ENCODE measurements at places on chromosomes 2 and 18.

GRCh38 chr2:6917761-6918421 lies 679 bp downstream of the RNF144A start:
- DNase-seq: no peak

DNA sequence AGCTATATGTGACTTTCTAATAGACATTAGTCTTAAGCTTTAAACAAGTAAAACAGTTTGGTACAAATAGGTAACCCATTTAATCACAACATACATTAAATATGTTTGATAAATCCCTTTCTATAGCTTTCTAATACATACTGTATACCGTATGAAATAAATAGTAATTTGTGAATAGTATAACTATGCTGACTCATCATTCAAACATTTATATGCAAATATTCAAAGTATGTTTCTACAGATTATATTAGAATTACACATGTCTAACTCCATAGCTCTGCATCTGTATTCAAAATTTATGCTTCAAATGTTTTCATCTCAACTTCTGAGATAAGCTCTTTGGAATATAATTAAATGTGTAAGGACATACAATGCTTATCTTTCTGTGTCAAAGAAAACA lies 142.7 kb upstream of the ZNF804A start:
- DNase-seq: no peak

DNA sequence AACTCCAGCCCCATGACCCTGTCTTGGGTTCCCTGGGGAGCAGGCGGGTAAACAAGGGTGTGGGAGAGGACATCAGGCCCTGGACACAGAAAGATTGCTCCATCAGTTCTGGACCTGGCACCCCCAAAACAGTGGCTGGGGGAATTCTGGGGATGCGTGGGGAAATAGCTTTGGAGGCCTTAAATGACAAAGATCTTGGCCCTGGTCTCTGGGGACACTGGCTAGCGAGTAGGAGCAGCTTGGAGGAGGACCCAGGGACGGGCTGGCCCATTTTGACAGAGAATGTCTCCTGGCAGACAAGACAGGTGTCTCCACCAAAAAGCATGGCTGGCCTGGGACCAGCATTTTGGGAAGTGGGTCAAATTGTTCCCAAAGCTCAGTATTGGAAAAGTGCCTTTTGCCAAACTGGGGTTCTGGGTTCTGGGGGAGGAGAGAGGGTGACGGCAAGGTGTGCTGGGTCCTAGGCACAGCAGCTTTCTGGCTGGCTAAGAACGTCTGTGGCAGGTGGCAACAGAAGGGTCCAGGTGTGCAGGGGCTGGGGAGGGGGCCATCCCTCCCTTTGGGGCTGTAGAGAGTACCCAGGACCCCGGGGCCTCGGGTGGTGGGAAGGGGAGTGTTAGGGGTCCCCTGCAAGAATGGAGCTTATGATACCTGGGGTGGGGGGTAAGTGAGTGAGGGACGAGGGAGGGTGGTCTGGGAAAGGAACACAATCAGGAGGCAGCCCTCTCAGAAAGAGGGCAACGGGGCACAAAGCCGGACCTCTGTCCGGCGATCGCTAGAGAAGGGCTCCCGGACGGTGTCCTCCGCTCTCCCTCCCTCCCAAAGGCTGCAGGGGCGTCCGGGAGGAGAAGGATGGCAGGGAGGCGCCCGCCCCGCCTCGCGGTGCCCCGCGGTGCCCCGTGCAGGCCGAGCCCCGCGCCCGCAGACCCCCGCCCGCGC lies 556 bp downstream of the CYRIA start:
- DNase-seq: no peak

DNA sequence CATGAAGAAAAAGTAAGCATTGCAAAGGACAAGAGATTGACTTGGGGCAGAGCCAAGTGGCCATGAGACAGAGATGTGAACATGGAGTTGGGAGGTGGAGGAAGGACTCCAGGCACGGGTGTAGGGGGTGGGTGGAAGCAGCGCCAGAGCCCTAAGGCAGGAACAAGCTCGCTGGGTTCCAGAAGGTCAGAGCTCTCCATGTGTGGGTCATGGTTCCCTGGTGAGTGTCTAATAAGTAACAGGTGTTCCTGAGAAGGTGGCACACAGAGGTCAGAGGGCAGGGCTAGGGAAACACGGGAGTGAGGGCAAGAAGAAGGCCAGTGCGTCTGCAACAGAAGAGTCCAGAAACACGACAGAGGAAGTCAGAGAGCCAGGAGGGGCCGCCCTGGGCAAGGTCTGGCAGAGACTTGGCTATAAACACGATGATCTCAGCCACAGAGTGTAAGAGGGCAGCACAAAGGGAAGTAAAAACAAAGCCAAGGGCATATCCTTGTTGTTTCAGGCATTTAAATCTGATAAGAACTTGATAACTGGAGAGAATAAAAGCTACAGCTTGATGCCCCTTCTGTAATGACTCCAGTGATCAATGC lies 260.8 kb downstream of the TGIF1 start:
- DNase-seq: no peak

DNA sequence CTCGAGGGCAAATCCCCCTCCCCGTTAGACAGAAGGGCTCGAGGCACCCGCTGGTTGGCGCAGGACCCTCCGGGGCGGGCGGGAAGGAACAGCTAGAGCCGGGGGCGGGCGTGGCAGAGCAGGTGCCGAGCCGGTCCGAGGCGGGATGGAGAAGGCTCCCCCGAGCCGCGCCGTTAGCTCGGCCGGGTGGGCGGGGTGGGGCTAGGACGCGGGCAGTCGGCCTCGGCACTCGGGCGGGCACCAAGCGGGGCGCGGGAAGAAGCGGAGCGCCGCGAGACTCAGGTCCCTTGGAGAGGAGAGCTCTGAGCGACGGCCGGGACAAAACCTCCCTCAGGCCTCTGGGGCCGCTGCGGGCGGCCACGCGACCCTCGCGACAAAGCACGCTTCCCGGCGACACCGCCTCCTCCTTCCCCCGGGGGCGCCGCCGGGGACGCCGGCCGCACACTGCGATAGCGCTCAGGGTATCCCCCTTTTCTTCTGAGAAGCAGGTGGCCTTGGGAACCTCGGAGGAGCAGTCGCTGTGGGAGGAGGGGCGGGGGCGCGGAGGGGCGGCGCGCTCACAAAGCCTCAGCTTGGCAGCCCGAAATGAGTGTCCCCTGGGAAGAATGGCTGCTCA lies 721 bp downstream of the FHOD3 start:
- no peak for DNase-seq

- no peak for DNase-seq
Measured at GRCh38 chr2:72813841-72814240, 12.0 kb downstream of the EXOC6B start.

DNA sequence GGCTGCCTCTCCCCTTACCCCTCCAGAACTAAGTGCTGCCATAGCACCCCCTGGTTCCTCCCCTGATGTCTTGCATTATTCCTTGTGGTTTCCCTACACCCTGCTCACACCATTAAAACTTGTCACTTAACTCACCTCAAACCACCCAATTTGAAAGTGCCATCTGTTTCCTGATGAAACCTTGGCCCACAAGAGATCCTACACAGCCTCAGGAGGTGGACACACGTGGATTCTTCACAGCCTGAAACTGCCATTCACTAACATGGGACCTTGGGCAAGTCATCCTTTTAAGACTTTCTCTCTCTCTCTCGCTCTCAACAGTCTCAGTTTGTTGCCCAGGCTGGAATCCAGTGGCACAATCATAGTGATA lies 27.5 kb upstream of the FAM124B start:
- no peak for DNase-seq

GRCh38 chr2:154375579-154375931 lies 322.9 kb upstream of the KCNJ3 start:
- no peak for DNase-seq

DNA sequence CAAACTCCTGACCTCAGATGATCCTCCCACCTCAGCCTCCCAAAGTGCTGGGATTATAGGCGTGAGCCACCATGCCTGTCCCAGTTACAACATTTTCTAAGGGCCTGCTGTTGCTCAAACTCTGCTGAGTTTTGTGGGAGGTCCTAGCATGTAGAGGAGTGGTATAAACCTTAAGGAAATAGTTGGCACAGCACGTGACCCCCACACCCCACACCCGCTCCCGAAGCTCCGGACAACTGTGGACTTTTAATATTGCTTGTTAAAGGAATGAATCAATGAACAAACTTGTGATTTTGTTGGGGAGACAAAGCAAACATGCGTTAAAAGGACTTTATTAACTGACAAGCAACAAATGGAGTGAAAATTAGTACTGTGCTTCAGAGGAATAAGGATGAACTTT lies 137.8 kb upstream of the GATA6 start:
- no peak for DNase-seq

GRCh38 chr2:49289711-49290110 lies 135.4 kb upstream of the FSHR start:
- no peak for DNase-seq

DNA sequence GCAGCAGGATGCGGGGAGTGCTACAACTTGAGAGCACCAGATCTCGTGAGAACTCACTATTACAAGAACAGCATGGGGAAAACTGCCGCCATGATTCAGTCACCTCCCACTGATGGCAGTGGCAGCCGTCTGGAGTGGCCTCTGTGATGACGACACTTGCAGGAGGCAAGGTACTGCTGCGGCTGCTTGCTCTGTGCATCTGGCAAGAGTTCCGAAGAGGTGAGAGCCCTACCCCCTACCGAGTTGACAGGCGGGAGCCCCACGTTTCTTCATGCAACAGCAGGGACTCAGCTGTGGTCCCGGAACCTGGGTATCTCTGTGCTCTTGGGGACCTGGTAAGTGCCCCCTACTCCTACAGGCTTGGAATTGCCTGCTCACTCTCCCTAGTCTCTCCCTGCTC lies 1672.7 kb upstream of the TMEFF2 start:
- no peak for DNase-seq

GRCh38 chr2:207483066-207483465 lies 46.7 kb upstream of the CREB1 start:
- DNase-seq: no peak

DNA sequence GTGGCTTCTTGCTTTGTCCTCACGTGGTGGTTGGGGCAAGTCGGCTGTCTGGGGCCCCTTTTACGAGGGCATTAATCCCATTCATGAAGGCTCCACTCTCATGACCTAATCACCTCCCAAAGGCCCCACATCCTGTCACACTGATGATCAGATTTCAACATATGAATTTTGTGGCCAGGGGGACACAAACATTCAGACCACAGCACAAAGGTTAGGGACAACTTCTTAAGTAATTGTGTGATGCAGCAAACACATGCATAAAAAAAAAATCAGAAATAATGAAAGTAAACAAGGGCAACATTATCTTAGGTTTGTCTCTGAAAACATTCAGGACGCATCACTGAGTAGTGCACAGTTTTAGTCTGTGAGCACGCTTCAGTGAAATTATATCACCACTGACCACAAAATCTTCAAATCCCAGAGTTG lies 54.2 kb upstream of the FRZB start:
- no peak for DNase-seq

Measured in activated gamma-delta T cell treated with Interleukin-2 at 50 U/mL for 16 hours (primary cell).